ENCODE measurements at places on chromosomes 5 and 9. TPM values are rescaled to one million over a fixed set of nuclear protein-coding genes. Genes with fewer than 3 reads are reported as not detected.

The PCDHGB7 gene
- 0.12 TPM for total RNA-seq

The ASS1 gene
- total RNA-seq, result 3.2 TPM

The ZNF608 gene
- total RNA-seq, result not detected

The TTC16 gene
- total RNA-seq, result not detected

The NFIB gene
- total RNA-seq, result not detected

DNA sequence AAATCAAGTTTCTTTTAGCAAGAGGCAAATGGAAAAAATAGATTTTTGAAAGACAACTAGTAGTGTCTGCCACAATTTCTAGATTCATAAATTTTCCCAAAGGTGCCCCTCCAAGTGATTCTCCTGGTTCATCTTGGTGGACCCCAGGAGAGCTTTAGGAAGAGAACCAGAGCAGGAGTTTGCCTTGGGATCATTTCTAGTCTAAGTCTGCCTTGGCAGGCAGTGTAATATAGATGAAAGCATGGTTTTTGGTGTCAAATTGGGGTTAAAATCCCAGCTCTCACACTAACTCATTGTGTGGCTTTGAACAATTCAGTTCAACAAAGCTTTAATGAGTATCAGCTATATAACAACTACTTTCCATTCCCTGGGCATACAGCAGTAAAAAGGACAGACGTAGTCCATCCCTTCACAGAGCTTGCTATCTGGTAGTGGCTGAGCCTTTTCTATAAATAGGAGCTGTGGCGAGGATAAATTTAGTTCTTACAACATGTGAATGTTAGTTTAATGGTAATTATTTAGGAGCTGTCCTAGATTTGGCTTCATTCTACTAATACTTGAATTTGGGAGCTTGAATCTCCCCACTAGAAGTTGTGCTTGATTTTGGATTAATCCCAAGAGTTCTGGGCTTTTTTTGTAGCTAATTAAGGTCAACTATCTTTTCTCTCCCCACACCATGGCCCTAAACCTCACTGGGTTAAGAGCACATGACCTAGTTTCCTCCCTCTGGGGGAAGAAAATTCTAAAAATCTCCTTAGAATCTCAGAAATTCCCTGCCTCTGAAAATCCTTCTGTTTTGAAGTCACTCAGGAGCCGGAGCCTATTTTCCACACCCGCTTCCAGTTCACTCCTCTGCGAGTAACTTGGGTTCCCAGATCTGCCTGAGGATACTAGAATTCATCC lies 197.8 kb downstream of the PCSK1 start:
- no peak for DNase-seq

- no peak for DNase-seq
Observed at GRCh38 chr5:72478276-72478675, 28.9 kb downstream of the ZNF366 start.

GRCh38 chr5:25713259-25713658 lies 1068.5 kb upstream of the CDH10 start:
- DNase-seq, result no peak

DNA sequence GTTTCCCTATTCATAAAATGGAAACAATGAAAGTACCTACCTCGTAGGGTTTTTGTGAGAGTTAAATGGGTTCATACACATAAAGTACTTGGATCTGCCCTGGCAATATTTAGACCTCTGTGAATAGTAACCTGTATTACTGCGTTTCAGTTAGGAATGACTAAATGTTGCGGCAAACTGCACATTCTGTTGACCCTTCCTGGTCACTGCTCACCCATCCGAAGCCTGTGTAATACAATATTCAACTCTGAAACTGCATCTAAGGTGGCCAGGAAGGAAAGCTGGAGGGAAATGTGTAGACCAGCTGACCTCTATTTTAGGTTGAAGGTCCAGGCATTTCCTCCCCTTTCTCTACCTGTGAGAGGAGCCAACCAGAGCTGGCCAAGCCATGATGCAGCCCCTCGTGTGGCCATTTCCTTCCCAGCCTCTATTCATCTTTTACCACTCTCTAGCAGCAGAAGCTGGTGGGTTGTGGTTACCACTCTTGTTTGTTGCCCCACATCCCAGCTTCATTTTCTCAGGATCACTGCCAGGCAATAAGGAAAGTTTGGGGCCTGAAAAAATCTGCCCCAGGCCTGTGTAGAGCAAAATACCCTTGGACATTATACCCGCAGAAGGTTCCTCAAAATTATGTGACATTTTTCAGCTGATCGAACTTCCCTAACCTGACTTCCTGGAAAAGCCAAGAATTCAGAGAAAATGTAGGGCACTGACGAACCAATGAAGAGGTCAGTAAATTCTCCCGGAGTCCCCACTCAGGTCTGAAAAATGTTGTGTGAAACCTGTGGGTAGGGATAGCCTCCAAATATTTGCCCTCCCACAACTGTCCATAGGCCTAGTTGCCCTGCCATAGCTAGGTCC lies 20.5 kb upstream of the PDCD1LG2 start:
- no peak for DNase-seq

DNA sequence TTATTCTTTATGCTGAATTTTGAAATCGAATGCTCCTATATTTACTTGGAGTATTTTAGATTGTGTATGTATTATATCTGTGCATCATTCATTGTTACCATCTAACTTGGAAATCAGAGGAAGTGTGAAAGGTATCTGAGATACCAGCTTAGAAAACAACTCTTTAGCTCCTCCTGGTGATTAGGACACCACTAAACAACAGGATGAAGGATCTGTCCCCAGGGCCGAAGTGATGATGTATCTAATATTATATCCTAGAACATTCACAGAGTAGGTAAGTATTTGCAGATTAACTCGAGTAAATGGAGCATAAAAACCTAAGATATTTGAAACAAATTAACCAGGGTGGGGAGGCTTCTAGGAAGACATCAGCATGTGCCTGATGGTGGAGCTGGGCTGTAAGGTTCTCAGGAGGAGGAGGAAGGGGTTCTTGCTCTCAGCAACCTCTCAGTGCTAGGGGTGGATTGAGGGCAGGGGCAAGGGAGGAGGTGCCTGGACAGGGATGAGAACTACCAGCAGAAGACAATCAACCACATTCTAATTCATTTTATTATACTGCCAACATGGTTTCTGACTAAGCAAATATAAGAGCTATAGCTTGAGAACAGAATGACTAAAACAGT lies 2.6 kb upstream of the NFIL3 start:
- peak; percentile 74 for DNase-seq

GRCh38 chr5:134825212-134825611 lies 20.6 kb upstream of the C5orf24 start:
- DNase-seq, result no peak

DNA sequence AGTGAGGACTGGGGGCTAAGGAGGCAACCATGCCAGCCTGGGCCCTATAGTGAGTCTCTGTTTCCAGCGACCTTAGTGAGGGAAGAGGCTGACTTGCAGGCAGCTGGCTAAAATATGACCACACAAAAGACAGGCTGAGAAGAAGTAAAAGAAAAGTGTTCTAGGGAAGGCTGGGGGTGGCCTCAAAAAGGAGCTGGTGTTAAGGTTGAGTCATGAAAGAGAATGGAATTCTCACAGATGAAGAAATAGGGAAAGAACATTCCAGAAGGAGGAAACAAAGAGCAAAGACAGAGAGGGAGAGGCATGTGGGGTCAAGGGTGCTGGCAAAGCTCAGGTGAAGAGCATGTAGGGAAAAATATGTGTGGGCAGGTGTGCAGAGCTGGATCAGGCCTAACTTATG lies 302.7 kb upstream of the RFX3 start:
- DNase-seq, result no peak

- DNase-seq, result no peak
Observed at GRCh38 chr5:136166909-136167308, 26.1 kb downstream of the SMIM32 start.

DNA sequence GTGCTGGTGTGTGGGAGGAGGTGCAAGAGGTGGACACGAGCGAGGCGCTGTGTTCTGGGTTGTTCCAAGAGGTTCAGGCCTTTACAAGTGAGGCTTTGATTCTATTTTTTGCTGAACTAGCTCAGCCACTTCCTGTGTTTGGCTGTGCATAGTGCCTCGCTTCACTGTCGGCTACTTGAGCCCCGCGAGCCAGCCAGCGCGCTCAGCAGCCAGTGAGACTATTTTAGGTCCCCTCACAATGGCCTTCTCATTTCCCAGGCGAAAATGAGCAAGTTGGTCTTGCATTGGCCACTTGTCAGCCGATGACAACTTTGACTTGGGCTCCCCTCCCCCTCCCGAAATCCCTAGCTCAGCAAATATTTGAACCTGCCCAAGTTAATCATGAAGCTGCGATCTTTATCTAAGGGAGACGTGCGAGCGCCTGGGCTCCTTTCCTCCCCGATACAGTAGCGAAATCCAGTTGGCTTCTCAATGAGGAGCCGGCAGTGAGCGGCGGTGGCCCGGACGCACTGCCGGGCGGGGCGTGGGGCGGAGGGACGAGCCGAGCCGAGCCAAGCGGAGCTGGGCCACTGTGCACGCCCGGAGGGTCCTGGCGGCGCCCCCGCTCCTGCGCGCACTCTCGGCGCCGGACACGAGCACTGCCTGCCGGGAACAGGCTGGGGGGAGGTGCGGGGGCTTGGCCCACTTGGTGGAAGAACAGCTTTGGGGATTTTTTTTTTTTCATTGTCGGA lies 72.6 kb downstream of the PIK3R1 start:
- peak; percentile 86 for DNase-seq

GRCh38 chr9:27379311-27380251 lies 82.6 kb upstream of the EQTN start:
- DNase-seq, result peak; percentile 86

DNA sequence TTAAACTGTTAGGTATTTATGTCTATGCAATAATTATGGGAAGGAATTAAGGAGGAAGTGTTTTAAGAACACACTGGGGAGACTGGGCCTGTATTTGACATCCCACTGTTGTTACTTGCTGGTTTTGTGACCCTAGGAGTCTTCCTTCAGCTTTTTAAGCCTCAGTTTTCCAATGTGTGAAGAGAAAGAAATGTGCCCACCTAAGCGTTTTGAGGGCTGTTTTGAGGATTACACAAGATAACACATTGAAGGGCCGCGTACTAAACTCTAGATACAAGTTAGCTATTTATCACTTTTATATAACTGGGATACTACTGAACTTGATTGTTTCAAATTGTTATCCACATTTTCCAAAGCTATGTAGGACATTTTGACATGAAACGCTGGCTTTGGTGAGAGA lies 72.5 kb downstream of the NPR3 start:
- no peak for DNase-seq

GRCh38 chr9:77907585-77907984 lies 124.0 kb downstream of the GNAQ start:
- peak; percentile 47 for DNase-seq

GRCh38 chr5:68884144-68884754 lies 209.6 kb upstream of the SLC30A5 start:
- DNase-seq, result peak; percentile 81

DNA sequence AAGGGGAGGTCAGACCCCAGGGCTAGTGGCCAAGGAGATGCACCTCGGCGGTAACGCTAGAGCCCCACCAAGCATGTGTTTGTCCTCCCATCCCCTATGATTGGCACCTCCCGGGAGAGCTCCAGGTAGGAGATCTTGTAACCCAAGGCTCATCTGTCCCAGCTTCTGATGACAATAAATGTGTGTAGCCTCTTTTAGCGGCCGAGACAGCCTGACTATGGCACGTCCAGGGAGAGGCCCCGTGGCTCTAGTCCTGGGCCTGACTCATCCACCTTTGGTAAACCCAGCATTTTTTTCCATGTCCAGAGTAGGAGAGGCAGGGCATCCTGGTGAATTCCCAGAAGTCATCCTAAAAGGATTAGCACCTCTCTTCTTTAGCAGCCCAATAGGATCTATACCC lies 39.2 kb downstream of the IRF1 start:
- no peak for DNase-seq
